ENCODE measurements at places on chromosomes 6 and 20.

DNA sequence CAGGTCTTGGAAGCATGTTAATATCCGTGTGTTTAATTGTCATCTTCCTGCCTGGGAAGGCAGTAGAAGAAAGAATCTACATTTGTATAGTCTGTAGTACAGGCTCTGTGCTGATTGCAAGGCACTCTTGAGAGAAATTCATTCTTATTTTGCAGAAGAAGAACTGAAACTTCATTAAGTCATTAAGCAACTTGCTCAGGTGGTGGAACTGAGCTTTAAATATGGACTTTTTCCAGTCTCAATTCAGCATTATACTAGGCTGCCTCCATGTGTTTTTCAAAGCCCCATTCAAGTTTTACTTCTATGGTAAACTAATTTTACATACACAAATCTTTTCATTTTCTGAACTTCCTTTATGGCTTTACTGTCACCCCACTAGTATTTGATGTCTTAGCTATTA, 18.7 kb downstream of the ZNF451 start:
- DNase-seq: no peak

DNA sequence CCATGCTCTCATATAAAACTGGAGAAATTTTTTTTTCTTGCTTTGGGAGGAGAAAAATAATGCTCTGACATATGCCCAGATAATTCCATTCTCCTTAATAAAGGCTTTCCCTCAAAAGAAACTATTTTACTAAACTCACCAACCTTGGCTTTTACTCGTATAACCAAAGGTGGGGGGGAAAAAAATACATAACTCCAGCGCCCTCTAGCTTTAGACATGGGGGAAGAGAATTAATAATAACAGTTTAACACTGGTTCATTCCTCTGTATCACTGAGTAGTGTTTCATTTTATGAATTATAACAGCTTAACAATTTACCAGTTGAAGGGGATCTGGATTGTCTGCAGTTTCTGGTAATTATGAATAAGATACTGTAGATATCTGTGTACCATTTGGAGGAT, 1226.1 kb downstream of the GRIK2 start:
- peak; percentile 18 for DNase-seq

DNA sequence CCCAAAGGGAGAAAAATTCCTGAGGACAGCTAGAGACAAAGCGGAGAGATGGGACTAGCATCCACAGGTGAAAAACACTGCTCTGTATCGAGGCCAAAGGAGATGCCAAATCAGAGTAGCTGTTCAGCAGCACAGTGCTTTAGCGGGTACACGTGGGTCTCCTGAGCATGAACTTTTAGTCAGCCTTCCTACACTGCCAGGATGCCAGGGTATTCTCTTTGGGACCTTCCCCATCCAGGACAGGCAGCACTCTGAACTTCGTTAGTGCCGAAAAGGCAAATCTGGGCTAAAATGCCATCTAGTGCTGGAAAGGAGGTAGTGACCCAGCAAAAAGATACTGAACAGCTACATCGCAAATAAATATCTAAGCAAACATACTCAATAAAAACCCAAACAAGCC, 64.9 kb downstream of the C6orf58 start:
- peak; percentile 42 for DNase-seq

DNA sequence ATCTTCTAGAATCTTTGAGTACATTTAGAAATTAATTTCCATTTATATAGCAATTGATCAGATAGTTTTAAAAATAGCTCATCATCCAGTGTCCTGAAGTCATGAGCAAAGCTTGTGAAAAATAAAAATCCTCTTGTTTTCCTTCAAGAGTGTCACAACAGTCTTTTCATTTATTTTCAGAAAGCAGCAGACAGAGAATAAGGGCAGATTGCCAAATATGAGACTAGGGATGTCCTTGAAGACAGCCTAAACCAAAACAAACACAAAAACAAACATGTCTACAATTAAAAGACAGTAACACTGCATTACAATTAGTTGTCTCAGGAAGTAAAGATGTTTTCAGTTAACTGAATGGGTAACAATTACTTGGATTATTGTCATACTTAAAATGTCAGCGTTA, 682.8 kb downstream of the TFAP2A start:
- DNase-seq: no peak

DNA sequence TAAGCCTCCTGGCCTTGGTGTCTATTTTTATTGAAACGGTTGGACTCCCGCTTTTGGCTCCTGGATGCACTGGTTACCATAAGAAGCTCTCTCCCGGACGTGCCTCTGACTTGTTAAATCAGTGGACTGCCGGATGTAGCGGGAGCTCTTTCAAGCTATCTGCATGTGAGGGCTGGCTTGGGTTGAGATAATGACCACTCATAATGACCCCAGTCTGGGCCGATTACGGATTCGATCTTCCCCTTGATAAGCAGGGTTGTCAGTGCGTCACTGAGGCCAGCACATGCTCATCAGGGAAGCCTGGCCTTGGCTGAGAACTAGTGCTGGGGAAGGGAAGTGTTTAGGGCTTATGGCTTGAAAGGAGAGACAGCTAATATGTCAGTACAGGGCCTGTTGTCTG, 528.1 kb downstream of the CDH26 start:
- DNase-seq: no peak

DNA sequence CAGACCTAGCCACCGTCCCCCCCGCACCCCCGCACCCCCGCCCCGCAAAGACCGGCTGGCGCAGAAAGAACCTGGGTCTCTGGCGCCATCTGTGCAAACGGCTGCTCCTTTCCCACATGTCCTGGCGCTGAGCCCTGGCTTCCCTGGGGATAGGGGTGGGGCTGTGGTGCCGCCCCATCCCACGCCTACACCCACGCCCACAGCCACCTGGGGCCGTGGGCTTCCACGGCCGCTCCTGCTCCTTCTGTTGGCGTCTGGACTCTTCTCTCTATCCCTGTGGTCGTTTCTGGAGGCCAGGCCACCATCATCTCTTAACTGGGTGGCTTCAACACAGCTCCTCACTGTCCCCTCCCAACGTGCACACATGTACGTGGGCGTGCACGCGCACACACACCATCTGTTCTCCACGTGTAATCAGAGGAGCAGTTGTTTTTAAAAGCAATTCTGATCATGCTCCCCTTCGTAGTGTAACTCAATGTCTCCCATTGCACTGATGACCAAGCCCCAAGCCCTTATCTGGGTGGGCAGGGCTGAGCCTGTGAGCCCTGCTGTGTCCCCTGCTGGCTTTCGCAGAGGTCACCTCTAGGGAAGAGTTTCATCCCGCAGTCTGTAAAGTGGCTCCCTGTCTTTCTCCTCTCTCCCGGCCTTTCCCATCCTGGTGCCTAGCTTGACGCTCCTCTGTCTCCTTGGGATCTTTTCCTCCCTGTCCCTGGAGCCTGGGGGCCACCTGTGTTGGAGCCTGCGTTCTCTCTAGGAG, 31.9 kb upstream of the FAM83D start:
- DNase-seq: peak; percentile 73

DNA sequence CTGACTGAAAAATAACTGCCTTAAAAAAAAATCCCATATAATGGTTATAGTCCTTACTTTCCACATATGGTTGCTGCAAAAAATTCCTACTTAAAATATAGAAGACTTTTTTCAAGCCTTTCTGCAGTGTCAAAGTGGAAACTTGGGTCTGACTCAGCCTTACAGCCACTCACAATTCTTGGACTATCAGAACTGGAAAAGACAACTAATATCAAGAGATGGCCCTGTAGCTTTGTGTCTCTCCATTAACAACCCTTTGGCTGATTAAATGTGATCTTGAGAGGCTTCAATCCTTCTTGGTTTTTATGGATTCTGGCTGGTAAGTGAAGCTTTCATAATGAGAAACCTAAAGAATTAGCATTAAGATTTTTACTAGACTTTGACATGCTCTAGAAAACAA, 307.8 kb downstream of the RNGTT start:
- DNase-seq: no peak

DNA sequence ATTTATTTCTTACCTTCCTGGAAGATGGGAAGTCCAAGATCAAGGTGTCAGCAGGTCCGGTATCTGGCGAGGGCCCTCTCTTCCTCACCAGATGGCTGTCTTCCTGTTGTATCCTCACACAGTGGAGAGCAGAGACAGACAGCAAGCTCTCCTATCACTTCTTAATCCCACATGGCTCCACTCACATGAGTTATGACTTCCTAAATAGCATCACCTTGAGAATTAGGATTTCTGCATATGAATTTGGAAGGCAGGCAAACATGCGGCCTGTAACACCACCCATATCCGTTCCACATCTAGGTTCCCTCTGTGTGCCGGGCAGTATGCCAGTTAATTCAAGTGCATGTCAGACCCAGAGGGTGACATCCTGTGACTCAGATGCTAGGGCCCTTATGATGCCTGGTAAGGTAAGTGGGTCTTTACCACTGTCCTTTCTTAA, 2.1 kb downstream of the RAET1E start:
- DNase-seq: no peak

DNA sequence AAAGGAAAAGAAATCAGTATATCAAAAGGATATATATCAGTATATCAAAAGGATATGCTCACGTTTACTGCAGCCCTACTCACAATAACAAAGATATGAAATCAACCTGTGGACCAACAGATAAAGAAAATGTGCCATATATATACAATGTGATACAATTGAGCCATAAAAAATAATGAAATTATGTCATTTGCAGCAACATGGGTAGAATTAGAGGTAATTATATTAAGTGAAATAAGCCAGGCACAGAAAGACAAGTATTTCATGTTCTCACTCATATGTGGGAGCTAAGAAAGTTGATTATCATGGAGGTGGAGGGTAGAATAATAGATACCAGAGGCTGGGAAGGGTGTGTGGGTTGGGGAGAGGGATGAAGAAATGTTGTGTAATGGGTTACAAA, 102.9 kb upstream of the MARCKS start:
- DNase-seq: no peak

- no peak for DNase-seq
Measured at GRCh38 chr6:56288347-56288746, 41.0 kb upstream of the COL21A1 start.

DNA sequence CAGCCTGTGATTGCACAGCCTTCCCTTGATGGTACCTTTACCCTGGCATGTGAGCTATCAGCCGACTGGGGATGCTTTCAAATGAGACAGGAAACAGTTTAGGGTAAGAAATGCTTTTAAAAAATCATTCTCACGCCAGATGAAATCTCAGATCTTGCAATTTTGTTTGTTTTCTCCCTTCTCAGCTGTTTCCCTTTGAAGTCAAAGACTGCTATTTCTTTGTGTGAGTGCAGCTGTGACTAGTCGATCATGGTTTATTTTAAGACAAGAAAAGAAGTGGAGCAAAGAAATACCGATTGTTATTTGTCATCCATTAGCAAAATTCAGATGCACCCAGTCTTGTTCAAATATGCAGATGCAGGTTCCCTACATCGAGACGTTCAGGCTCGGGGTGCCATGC, 489.7 kb downstream of the QKI start:
- DNase-seq: no peak

GRCh38 chr20:962683-963082, 39.4 kb downstream of the RSPO4 start:
- DNase-seq: no peak

DNA sequence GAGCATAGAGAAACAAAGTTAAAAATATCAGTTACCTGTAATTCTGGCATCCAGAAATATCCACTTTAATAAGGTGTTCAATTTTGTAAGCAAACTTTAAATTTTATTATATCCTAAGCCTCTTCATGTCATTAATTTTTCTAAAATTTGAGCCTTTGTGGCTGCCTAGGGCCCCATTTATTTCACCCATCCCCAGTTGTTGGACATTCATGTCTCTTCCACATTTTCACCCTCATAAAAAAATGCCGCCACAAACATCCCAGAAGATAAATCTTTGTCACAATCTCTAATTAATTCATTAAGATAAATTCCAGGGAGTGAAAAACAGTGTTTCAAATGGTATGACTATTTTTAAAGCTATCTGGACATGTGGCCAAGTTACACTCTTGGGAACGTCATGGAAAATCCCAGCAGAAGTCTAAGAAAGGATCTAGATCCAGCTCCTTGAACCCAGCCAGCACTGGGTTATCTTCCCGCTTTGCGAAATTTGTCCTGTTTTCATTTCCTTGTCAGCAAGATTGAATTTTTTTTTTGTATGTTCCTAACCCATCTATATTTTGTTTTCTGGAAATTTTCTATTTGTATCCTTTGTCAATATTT, 97.2 kb downstream of the TMEM242 start:
- DNase-seq: no peak

- no peak for DNase-seq
Measured at GRCh38 chr6:3077430-3077829, 9.1 kb downstream of the RIPK1 start.

DNA sequence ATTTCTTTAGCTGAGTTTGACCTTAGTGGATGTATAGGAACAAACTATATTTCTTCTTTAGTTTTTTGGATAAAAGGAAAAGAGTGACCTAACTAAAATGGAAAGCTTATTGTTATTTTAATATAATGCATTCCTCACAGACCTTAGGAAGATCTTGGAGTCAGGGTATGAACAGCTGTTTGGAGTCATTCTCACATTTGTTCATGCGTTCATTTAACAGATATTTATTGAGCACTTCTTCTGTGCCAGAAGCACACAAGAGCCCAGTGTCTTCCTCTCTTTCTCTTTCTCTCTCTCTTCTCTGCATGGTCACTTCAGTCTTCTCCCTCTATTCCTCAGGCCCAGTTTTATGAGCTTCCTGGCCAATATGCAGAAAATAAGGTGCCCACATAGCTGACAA, 744.0 kb upstream of the MAP3K7 start:
- no peak for DNase-seq

DNA sequence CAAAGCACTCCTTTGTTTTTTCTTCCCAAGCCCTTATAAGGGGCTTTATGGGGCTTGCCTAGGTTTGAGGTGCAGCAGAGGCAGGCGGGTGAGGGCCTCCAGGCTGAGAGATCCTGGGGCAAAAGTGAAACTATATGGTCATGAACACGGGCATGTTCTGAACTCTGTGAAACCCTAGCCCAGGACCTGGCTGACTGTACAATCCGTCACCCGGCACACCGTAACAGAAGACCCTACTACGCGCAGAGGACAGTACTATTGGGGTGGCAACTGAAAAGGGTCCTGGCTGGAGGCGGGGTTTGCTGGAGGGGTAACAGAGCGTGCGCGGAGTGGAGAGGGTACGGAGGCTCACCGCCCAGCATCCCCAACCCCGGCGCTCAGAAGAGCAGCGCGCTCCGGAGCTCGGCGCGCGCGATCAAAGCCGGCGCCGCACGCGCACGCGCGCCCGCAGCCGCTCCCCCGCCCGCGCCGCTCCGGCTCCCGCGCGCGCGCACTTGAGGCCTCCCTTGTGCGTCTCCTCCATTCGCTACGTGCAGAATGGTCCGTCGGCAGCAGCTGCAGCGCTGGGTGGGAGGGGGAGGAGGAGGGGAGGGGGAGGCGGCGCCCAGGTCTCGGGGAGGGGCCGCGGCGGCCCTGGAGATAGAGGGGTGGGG, 54.2 kb downstream of the MRPL14 start:
- DNase-seq: no peak
